ENCODE measurements at places on chromosomes 16 and 17.

DNA sequence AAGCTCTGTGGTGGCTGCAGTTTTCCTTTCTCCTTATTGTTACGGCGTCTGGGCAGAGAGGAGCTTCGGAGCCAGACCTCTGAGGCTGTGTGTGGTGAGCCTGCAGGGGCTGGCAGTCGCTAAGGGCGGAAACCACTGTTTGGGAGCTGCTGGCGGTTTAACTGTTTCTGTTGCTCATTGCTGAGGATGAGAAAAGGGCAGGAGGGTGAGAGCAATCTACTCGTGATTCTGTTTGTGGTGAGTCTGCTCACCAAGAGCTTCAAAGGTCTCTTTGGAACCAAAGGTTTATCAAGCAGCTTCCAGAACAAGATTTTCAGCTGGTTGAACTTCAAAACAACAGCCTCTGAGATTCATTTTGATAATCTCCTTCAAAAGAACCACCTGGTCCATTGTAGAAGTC is 143.9 kb downstream of the ANKFN1 start:
- no peak for DNase-seq

DNA sequence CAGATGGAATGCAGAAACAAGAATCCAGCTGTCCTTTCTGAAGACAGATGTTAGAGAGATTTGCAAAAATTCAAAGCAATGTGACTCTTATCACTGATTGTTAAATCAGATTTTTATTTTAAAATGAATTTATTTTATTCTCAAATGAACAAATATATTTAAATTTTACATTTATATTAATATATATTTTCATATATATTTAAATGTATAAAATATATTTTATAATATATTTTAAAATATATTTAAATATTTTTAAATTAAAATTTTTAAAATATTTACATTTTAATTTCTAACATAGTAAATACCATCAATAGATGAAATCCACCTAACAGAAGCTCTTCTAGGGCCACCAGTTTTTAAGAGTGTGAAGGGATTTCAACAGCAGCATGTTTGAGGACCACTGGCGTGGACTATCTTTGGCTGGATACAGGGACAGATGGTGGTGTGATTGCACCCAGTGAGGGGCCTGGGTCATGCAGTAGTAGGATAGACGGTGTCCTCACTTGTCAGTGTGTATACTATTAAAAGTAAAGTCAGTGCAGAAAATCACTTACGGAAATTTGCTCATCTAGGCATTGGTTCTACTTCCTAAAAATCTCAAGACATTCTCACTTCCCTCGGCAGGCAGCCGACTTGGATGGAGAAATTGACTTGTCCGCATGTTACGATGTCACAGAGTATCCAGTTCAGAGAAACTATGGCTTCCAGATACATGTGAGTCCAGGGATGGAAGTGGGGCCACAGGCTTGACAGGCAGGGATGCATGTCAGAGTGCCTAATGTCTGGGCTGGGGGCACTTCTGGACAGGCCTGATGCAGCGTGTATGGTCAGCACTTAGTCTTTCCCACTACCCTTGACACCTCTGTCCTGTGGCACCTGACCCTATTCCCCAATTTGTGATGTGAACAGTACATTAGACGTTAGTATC is 56.3 kb downstream of the PLD6 start:
- no peak for DNase-seq

DNA sequence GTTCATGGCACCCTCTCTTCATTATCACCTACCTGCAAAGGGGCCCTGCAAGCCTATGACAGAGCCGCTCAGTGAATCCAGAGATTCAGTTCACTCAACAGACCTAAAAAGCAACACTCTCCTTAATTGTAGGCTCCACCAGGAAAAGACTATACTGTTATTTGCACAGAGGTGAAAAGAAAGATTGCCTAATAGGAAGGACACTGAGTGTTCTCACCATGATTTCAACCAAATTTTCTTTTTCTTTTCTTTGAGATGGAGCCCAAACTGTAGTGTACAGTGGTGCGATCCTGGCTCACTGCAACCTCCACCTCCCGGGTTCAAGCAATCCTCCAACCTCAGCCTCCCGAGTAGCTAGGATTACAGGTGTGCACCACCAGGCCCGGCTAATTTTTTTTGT is 104.5 kb downstream of the PARN start:
- no peak for DNase-seq

DNA sequence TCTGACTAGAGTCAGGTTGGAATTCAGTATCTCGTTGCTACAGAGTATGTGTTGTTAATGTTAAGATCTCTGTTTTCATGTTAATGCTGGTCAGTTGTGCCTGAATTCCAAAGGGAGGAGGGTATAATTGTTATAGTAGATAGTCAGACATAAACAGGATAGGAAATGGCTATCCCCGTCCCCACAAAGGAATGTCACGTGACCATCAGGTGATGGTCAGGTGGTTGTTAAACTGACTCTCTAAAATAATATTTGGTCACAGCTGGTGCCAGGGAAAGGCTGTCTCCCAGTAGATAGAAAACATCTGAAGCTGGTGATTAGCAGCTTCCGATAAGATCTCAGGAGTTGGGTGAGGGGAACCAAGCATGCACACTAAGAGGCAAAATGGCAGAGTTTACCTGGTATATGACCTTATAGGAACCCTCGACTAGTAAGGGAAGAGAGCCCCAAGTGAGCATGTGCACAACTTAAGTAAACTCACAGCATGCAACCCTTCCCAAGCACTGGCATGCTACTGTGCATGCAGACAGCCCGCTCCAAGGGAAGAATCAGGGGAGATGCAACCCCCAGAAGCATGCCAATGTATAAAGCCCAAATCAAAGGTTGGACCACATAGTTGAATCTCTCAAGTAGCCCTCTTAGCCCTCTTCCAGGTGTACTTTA is 27.4 kb upstream of the SLC6A2 start:
- no peak for DNase-seq

DNA sequence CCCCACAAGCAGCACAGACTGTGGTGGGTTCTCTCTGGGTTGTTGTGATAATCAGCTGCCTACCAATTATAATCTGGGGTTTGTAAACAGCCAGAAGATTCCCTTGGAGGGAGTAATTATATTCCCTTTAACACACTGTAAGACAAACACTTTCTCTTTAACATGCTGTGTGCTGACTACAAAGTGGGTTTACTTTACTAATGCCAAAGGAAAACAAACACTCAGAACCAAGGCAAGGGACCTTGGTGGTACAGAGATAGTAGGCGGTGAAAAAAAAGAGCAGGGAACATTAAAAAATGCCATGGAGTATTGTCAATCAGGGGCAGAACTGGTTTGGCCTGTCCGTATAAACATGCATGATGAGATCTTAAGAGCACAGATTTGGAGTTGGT is 3.0 kb upstream of the VAT1L start:
- DNase-seq = no peak

- DNase-seq = no peak
Observed at GRCh38 chr16:9027070-9027799, 63.5 kb upstream of the USP7 start.

DNA sequence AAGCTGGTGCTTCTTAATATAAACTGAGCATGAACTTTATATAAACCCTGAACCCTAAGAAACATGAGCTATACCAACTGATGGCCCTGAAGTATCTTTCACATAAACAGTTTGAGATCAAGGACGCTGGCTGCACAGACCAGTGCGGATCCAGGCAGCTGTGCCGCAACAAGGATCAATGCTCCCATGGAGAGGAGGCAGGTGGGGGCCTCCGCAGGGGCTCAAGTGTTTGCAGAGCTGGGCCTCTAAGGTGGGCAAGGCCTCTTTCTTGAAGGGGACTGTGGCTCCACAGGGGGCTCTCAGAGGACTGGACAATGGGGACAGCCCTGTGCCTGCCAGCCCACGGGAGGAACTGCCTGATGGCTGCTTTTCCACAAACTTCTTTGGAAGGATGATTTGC is 46.0 kb downstream of the NDEL1 start:
- DNase-seq = no peak

- no peak for DNase-seq
Observed at GRCh38 chr17:39144416-39144840, 7.0 kb downstream of the PLXDC1 start.

DNA sequence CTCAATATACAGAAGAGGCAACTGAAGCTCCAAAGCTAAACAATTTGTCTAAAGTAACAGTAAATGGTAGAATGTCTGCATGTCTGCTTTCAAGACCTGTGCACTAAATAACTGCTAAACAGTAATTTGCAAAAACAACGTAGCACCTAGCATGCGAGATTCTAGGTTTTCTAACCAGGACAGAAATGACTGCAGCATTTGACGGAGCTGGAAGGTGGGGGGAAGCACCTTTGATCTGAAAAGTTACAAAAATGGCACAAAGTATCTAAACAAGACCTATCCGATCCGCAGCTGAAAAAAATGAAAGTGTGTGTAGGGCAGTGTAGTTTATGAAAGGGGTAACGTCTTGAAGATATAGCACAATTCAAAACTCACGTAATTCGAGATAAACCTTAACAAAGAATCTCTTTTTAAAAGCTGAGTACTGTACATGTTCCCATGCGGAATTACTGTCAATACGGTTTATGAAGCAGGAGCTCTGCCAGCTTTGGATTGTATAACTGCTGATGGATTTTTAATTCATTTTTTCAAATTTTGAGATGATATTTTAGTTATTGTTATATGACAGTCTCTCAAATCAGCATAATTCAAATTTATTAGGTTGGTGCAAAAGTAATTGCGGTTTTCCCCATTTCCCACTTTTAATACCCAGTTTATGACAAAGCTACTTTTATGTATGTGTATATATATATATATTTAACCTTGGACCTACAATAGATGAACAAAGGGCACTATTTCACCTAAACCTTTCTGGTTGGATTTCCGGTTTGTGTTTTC is 1.2 kb upstream of the WIPI1 start:
- DNase-seq = no peak

GRCh38 chr17:20043021-20043420 is 33.9 kb downstream of the SPECC1 start:
- no peak for DNase-seq

GRCh38 chr17:38544175-38544838 is 61.4 kb downstream of the SRCIN1 start:
- DNase-seq = no peak

GRCh38 chr16:48256579-48257177 is 9.3 kb upstream of the ABCC11 start:
- no peak for DNase-seq

- DNase-seq = no peak
Observed at GRCh38 chr16:87484487-87485331, 8.1 kb downstream of the ZCCHC14 start.

GRCh38 chr17:41989702-41990419 is 23.3 kb downstream of the CNP start:
- DNase-seq = no peak

- DNase-seq = no peak
Observed at GRCh38 chr16:67084345-67085028, 25.3 kb upstream of the PHAF1 start.

DNA sequence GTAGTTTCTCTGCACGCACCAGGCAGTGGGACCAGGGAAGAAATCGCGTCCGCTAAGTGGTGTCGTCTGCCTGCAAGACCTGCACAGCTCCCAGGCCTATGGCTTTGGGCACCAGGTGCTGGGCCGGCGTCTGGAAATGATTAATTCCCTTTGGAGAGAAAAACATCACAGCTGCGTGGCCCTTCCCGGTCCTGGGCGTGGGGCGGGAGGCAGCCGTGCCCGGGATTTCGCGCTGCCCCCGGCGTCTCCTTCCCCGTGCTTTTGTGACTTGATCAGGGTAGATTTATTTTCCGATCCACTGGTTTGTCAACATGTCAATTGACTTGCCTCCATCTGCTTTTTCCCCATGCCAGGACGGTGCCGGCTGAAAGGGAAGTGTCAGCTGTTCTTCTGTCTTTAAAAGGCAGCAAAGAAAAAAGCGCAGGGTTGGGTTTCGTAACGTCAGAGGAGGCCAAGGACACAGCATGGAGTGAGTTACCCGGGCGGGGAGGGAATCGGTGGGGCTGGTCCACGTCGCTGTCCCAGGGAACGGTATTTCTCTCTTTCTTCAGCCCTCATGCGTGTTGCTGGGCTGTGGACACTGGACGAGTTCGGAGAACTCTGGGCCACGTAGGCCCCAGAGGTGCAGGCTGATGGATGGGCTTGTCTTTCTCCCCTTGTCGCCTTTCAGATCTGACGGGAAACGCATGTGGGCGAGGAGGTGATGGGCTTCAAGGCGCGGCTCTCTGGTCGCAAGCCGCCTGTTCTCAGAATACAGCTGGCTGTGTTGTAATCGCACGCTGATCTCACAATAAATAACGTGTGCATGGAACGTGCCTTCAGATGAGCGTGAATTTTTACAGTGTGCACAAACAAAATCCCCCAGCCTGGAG is 188.1 kb upstream of the ZNF469 start:
- DNase-seq = no peak

- DNase-seq = no peak
Observed at GRCh38 chr17:41772586-41773189, 13.8 kb downstream of the JUP start.

DNA sequence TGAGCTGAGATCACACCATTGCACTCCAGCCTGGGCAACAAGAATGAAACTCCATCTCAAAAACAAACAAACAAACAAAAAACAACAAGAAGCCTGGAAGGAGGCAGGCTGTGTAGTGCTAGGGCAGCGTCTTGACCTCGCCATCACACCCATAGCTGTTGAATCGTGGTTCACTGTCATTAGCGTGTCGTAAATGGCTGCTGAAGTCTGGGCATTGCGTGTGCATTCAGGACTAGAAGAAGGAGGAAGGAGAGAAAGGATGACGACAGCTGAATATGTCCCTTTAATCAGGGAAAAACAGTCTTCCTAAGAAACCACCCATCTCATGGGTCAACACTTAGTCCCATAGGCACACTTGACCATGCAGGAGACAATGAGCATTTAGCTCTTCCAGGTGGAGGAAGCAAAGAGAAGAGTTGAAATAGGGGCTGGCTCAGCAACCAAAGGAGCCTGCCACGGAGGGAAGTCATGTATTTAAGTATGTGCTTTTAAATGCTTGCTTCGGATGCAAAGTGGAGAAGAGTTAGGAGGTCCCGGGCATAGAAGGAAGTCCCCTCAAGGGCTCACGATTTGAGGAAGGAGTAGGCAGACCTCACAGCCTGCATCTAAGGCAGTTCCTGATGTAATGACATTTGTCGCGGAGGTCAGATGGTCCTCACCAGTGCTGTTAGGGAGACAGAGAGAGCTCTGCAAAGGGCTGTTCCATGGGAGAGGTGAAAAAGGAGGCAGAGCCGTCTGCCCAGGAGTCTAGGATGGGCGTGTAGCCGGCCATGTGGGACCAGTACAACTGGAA is 8.8 kb downstream of the PRSS22 start:
- no peak for DNase-seq

GRCh38 chr16:11658896-11659708 is 9.2 kb upstream of the SNN start:
- DNase-seq = no peak

GRCh38 chr17:80025140-80025539 is 10.5 kb downstream of the TBC1D16 start:
- no peak for DNase-seq

- peak; percentile 44 for DNase-seq
Observed at GRCh38 chr17:3710951-3711383, 12.7 kb upstream of the HASPIN start.

DNA sequence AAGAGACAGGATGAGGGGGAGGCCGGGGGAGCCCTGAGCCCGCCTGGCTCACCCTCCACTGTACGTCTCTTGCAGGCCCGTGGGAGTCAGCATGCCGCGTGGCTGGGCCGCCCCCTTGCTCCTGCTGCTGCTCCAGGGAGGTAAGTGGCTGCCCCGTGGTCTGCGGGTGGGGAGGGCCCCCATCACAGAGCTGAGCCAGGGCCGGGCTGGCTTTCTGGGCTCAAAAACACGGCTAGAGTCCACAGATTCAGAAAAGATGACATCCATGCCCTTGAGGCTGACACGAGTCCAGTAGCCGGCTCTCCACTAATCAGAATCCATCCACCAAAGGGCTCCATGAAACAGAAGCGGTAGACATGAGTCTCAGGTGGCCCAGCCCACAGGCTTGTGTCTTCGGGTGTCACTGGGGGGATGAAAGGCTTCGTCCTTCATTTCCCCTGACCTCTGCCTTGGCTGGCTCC is 28.0 kb downstream of the IL21R start:
- no peak for DNase-seq

Measured in stimulated activated CD4-positive, alpha-beta T cell treated with anti-CD3 and anti-CD28 coated beads, Interleukin-1b, Interleukin-23, amount 100 ng/mL, for 1 hour (primary cell).